Muscle of leg (tissue), 16 donors: ENCODE measurements at places on chromosomes 13 and 19. TPM values are rescaled to one million over a fixed set of nuclear protein-coding genes. Genes with fewer than 3 reads are reported as not detected.

The SLC10A2 gene
- not detected for polyA plus RNA-seq

The LRP3 gene
- polyA plus RNA-seq = 22.2 TPM

The SMIM7 gene
- polyA plus RNA-seq = 52.1 TPM

The NLRP4 gene
- not detected for polyA plus RNA-seq

The MYPOP gene
- 4.3 TPM for polyA plus RNA-seq

The ZNF667 gene
- polyA plus RNA-seq = 6.8 TPM

The PNMA8B gene
- 3.1 TPM for polyA plus RNA-seq

The ZNF846 gene
- polyA plus RNA-seq = 7.7 TPM

- peak; percentile 96 for DNase-seq
Observed at GRCh38 chr13:108947551-108948030, 318.2 kb downstream of the MYO16 start.

DNA sequence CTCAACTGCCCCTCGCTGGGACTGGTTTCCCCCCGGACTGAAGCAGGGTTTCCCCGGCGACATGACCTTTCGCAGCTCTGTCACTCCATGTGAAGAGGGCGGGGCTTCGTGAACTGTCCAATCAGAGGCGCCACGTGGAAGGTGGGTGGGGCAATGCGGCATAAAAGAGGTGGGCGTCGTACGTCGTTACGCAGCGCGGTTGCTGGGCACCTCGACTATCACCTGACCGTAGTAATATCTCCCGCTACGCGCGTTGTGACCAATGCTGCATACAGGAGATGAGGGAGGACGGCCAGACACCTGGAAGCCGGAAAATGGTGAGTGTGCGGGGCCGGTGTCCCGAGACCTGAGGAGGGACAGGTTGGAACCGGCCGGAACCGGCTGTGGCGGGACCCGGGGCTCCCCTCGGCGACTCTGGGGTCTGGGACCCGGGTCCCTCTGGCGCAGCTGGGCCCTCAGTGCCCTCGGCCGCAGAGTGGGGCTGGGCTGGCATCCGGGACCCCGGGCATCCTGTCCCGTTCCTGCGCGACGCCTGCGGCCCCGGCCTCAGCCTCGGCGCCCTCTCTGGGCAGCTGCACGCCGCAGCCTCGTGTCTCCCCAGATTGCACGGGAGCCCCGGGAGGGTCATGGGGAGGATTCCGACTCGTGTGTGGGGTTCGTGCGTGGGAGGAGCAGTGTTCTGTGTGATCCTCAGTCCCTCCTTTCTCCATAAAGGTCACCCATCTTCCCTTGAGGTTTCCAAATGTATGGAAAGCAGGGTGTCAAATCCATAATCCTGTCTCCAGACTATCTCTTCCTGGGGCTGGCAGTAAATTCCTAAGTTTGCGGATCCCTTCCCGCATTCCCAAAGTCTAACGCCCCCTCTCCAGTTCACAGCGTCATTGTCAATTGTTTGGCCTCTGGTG, 32.2 kb downstream of the ZNF136 start:
- DNase-seq = peak; percentile 85
